GM12878 (cell line): ENCODE measurements at places on chromosomes 11 and 22. TPM values are rescaled to one million over a fixed set of nuclear protein-coding genes. Genes with fewer than 3 reads are reported as not detected.

DNA sequence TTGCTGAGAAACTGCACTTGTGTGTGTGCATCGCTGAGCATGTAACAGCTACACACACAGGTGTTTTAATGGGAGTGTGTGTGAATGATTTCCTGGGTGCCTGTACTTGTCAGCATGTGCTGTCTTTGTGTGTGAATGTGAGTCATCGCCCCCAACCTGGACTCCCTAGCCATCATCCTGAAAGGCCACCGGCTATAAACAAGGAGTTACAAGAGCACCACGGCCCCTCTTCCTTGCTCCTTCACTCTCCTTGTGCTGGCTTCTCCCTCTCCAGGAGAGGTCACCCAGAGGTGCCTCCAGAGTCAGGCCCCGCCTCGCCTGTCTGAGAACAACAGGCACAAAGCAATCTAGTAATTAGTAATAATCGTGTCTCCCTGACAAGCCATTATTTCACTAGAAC is 419.2 kb downstream of the BUD13 start:
- no peaks in the 10 kb centered on the region for H3K4me1 ChIP-seq
- H3K36me3 ChIP-seq = no peaks in the 10 kb centered on the region
- H3K27me3 ChIP-seq = no peaks in the 10 kb centered on the region; the same call in 1 of the 2 replicates
- DNase-seq = no peak

The HTR3A gene
- total RNA-seq = not detected in 2 replicates

- H3K4me1 ChIP-seq = peaks cover 3% of the 10 kb centered on the region; the same call in 1 of the 2 replicates
- H3K4me3 ChIP-seq = no peak overlapping the region
- DNase-seq = no peak
- H3K36me3 ChIP-seq = no peaks in the 10 kb centered on the region
- no peak overlapping the region for H3K27ac ChIP-seq
Observed at GRCh38 chr11:79438631-79439409, 2.0 kb downstream of the TENM4 start.

DNA sequence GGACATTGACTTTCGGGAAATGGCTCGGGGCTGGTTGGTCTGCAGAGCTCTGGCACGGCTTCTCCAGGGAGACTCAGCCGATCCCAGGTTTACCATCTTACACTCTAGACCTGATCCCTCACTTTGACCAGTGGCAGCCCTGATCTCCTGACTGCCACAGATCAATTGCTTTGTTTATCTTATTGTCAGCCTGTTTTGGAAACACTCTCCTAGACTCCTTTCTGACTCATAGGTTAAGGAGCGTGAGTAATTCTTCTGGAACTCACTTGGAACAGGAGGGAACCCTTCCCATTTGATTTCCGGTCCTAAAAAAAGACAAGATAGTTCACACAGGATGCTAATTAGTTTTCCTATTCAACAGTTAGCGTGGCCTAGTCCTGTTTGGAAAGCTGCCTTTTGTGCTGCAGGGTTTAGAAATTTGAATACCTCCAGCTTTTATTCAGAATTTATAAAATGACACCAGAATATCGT is 16.0 kb upstream of the BMAL1 start:
- H3K27me3 ChIP-seq = peaks cover 3% of the 10 kb centered on the region; the same call in 1 of the 2 replicates
- no peaks in the 10 kb centered on the region for H3K4me1 ChIP-seq
- no peaks in the 10 kb centered on the region for H3K36me3 ChIP-seq
- no peak overlapping the region for H3K27ac ChIP-seq
- no peak overlapping the region for H3K4me3 ChIP-seq

GRCh38 chr11:67158221-67158620 is 39.2 kb downstream of the KDM2A start:
- 0 out of 2 replicates have a peak, but pooled peaks cover 6% of the 10 kb centered on the region for H3K4me1 ChIP-seq
- H3K27ac ChIP-seq = no peak overlapping the region
- no peak for DNase-seq
- no peaks in the 10 kb centered on the region for H3K27me3 ChIP-seq

DNA sequence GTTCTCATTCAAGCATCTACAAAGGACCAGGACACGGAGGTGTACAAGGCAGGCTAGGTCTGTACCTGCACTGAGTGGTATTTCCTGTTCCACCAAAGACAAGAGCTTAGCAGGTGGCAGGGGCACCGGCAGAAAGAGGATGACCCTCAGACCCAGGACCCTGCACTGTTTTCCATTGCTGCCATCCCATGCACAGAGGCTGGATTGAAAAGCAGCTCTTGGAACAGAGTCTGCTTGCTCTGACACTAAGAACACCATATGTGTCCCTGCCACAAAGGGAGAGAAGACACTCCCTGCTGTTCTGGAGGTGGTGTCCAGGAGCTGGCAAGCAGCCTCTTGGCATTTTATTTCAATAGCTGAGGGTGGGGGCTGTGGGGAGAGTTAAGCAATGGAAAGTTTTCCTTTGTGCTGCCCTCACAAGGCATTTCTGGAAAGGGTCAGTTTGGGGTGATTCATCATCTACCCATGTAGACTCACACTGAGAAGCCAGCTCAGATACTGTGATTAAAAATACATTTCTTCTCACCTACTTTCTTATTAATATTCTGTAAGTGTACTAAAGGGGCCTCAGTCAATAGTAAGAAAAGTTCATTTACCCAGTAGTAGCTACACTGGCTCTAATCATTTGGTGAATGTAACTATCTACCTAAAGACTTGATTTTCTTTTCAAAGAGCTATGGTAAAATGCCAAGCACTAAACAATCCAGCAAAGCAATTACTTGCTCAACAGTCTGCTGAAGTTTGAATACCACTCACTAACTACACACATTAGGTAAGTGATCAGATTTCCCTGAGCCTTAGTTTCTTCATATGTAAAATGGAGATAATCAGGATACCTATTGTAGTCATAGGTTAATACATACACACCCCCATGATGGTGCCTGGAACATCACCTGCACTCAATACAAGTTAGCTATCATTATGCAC is 55.2 kb downstream of the SLC1A2 start:
- no peak overlapping the region for H3K4me3 ChIP-seq
- DNase-seq = no peak
- no peaks in the 10 kb centered on the region for H3K27me3 ChIP-seq
- H3K4me1 ChIP-seq = no peaks in the 10 kb centered on the region
- no peaks in the 10 kb centered on the region for H3K36me3 ChIP-seq

GRCh38 chr11:13053255-13053917 is 44.3 kb downstream of the RASSF10 start:
- H3K27ac ChIP-seq = no peak overlapping the region
- no peak for DNase-seq
- no peaks in the 10 kb centered on the region for H3K4me1 ChIP-seq
- H3K36me3 ChIP-seq = no peaks in the 10 kb centered on the region
- no peak overlapping the region for H3K4me3 ChIP-seq

DNA sequence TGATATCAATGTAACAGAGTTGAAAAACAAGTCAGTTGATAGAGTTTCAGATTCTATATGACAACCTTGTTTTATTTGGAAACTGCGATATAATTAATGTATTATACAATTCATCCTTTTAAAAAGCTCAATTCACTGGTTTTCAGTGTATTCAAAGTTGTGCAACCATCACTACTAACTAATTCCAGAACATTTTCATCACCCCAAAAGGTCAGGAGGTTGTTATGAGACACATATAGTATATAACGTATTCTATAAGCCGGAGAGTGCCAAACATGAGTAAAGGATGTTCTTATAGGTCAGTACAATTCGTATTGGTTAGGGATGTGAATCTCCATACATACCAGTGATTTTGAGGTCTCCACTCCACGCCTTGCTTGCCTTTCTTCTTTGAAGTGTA is 40.1 kb upstream of the UCP3 start:
- no peaks in the 10 kb centered on the region for H3K4me1 ChIP-seq
- H3K27me3 ChIP-seq = no peaks in the 10 kb centered on the region
- H3K27ac ChIP-seq = no peak overlapping the region
- H3K4me3 ChIP-seq = no peak overlapping the region
- H3K36me3 ChIP-seq = peaks cover 5% of the 10 kb centered on the region

DNA sequence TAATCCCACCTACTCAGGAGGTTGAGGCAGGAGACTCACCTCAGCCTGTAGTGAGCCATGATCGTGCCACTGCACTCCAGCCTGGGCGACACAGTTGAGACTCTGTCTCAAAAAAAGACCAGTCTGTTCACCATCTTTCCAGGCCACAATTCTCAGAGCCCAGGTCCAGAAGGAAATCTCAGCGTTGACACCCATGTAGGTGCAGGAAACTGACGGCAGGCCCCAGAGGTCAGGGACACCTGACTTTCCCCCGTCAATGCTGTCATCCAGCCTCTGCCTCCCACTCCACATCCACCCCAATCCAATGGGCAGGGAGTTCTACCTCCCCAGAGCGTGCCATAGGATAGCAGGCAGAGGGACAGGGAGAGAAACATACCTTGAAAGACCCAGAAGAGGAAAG is 5.9 kb upstream of the GRK2 start:
- H3K27ac ChIP-seq = no peak overlapping the region
- peaks cover 8% of the 10 kb centered on the region for H3K36me3 ChIP-seq
- no peaks in the 10 kb centered on the region for H3K27me3 ChIP-seq
- peaks cover 7% of the 10 kb centered on the region for H3K4me1 ChIP-seq
- no peak overlapping the region for H3K4me3 ChIP-seq
- DNase-seq = no peak

The TSPAN32 gene
- total RNA-seq = not detected in 2 replicates

DNA sequence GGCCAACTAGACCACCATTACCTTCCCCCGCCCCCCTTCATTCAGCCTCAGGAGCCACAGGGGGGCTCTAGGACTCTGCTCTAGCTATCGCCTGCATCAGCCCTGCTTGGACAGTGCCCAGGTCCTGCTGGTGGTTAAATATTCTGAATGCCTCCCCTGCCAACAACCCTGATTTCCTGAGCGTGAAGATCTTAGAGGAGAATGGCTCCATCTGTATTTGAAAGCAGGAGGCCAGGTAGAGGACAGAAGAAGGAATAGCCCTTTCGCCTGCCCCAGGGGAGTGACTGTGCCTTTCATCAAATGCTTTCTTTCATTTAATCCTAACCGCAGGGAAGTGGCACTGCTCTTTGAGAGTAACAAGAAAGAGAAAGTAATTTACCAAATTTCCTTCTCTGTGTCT is 69.2 kb downstream of the ISX start:
- peak overlapping the region; percentile 79 for H3K27ac ChIP-seq
- H3K4me1 ChIP-seq = peaks cover 61% of the 10 kb centered on the region
- H3K27me3 ChIP-seq = no peaks in the 10 kb centered on the region
- H3K4me3 ChIP-seq = peak overlapping the region; percentile 16; the same call in 1 of the 2 replicates
